ENCODE measurements at places on chromosomes 6 and 20. TPM values are rescaled to one million over a fixed set of nuclear protein-coding genes. Genes with fewer than 3 reads are reported as not detected.

RAD21L1 gene
- total RNA-seq, result not detected

SLC17A2 gene
- total RNA-seq, result not detected

ARMH2 gene
- not detected for total RNA-seq

MAS1 gene
- under 0.01 TPM for total RNA-seq

BIRC7 gene
- 0.06 TPM for total RNA-seq

TMEM217 gene
- 1.8 TPM for total RNA-seq

HSPA1L gene
- 1.5 TPM for total RNA-seq

PLCB4 gene
- total RNA-seq, result 0.79 TPM

IPCEF1 gene
- 0.12 TPM for total RNA-seq

FOXF2 gene
- total RNA-seq, result 0.26 TPM

C2 gene
- 2.8 TPM for total RNA-seq

DTD1 gene
- total RNA-seq, result 113 TPM

REM1 gene
- 1.7 TPM for total RNA-seq

OOEP gene
- total RNA-seq, result not detected

MEI4 gene
- total RNA-seq, result not detected

GCNT2 gene
- 4.0 TPM for total RNA-seq

RAET1L gene
- not detected for total RNA-seq

C6orf52 gene
- 0.66 TPM for total RNA-seq

ZSCAN31 gene
- 8.0 TPM for total RNA-seq

BMP5 gene
- total RNA-seq, result not detected

NANP gene
- total RNA-seq, result 8.3 TPM

MMS22L gene
- 11.9 TPM for total RNA-seq

VGLL2 gene
- not detected for total RNA-seq

PAX1 gene
- total RNA-seq, result not detected

ALDH5A1 gene
- 2.9 TPM for total RNA-seq

DLK2 gene
- not detected for total RNA-seq

RAMACL gene
- total RNA-seq, result 2.1 TPM

SLC17A3 gene
- not detected for total RNA-seq

ACAT2 gene
- total RNA-seq, result 63.2 TPM

MTFR2 gene
- total RNA-seq, result 3.2 TPM

SAMD5 gene
- 0.26 TPM for total RNA-seq

STXBP5 gene
- total RNA-seq, result 32.0 TPM

TREML1 gene
- total RNA-seq, result not detected

BACH2 gene
- total RNA-seq, result under 0.01 TPM

TMEM63B gene
- 19.4 TPM for total RNA-seq

AVP gene
- not detected for total RNA-seq

PLG gene
- total RNA-seq, result not detected

SFTA2 gene
- total RNA-seq, result not detected

ABHD16B gene
- total RNA-seq, result not detected

HBS1L gene
- total RNA-seq, result 147 TPM

POM121L2 gene
- not detected for total RNA-seq

ZNF831 gene
- total RNA-seq, result not detected
